Activated T-helper 1 cell treated with Interleukin-2 at 50 U/mL for 16 hours (primary cell): ENCODE measurements at places on chromosomes 1 and 21.
A peak's percentile ranks its signal among the peaks of the same experiment; 100 is the strongest.

DNA sequence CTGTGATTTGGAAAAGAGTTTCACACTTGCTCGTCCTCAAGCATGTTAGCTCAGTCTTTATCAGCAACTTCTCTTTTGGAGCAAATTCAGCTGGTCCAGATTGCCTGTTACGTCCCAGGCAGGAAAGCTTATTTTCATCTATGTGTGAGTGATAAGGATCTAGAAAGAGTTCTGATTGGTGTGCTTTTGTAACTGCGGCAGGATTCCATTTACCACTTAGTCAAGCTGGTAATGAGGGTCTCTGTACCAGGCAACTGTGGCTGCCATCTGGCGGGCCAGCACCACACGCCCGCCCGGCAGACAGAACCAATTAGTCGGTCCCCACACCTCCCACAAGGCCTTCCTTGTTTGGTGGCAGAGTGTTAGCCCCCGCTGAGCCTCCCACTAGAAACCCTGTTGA, 21.0 kb downstream of the C1orf87 start:
- no peak for DNase-seq

DNA sequence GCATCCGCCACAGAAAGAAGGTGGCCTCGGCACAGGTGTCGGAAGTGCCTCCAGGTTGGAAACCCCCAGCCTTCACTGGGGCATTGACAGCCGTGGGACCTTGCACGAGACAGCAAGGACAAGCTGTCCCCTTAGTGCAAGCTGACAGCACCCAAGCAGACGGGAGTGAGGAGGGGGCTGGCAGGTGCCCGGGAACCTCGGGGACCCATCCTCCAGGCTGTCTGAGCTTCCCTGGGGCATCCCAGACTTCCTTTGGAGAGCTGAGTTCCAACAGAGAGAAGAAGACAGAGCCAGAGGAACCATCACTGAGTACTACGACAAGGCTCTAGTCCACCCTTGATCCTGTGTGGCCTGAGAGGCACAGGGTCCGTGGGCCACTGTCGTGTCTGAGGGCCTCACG, 100.6 kb upstream of the RAB4A start:
- DNase-seq, result no peak

DNA sequence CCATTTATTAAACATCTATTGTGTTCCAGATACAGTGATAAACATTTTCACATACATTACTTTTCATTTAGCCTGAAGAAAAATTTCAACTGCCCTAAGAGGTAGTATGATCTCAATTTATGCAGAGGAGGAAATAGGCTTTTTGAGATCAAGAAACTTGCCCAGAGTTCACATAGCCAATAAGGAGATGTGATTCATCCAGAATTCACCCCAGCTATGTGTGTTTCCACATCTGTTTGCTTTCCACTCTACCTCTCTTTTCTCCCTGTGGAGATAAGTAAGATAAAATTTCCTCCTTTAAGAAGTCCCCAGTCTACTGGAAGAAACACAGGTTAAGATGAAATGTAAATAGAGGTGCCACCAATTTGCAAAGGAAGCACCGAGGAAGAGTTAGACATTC, 199.7 kb upstream of the C8B start:
- no peak for DNase-seq

DNA sequence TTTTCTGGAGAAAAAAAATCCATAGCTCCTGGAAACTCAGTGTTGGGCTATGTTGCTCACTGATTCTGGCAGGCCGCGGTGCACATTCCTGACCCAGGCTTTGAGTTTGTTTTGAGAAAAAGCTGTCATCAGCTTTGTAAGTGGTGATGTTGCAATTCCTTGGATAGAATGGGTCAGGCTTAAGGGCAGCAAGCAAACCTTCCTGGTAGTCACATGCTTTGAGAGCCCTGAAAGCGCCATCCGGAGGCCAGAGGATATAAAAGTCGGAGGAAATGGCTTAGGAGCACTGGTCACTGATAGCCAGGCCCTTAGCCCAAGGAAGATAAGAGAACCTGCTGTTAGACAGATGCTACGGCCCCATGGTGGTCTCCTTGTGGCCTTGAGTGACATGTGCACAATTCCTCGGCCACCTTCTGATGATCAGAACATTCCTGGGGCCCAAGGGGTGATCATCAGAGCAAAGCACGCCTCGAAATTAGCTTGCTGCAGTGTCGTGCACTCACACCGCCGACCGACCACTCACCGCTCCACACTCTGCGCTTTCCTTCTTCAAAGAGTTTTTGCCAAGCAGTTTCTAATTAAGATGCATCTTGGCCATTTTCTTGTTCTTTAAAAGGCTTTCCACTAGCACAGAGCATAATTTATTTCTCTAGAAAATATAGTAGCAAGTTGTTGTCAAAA, 78.6 kb downstream of the MAN1C1 start:
- no peak for DNase-seq

- DNase-seq, result no peak
Measured at GRCh38 chr1:203250911-203251310, 21.4 kb upstream of the CHIT1 start.

DNA sequence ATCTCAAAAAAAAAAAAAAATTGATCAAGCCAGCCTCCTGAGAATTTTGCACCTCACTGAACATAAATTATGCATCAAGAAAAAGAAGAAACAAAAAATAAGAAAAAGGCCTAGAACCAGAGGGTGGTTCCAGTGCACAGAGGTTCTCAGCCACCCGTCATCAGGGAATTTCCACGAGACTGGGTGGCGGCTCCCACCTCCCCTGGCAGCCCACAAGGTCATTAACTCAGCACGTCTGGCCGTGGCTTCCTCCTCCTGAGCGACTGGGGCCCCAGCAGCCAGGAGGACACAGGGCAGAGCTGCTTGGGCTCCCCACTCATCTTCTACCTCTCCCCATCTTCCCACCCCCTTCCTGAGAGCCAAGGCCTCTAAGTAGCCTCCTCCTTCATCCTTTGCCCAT, 15.7 kb upstream of the TMEM51 start:
- DNase-seq, result no peak

GRCh38 chr1:81225789-81226602, 574.7 kb upstream of the ADGRL2 start:
- DNase-seq, result no peak

- no peak for DNase-seq
Measured at GRCh38 chr21:42565206-42565810, 51.7 kb downstream of the SLC37A1 start.

DNA sequence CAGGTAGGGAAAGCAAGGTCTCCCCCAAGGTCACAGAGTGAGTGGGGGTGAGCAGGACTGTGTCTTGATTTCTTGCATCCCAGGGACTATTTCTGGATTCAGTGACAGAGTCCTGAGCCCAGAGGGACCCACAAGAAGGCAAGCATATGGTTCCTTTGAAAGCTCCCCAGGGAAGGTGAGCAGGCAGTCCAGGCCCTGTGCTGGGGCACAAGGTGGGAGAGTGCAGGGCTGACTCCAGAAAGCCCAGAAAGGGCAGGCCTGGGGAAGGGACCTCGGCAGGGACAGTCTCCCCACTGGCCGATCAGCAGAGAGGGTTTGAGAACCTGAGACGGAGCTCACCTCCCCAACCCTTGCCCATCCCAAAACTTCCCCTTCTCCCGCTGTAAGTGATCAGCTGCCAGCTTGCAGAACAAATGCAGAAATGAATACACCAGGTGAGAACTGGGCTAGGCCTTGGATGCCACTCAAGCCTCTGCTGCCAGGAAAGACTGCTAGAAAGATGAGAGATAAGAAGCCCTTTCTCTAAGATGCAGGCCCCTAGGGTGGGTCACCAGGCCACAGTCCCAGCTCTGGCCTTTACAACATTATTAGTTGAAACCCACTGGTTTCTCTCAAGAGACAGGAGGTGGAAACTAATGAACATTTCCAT, 121.0 kb downstream of the GLIS1 start:
- no peak for DNase-seq

GRCh38 chr1:164578479-164579200, 19.7 kb downstream of the PBX1 start:
- DNase-seq, result no peak

DNA sequence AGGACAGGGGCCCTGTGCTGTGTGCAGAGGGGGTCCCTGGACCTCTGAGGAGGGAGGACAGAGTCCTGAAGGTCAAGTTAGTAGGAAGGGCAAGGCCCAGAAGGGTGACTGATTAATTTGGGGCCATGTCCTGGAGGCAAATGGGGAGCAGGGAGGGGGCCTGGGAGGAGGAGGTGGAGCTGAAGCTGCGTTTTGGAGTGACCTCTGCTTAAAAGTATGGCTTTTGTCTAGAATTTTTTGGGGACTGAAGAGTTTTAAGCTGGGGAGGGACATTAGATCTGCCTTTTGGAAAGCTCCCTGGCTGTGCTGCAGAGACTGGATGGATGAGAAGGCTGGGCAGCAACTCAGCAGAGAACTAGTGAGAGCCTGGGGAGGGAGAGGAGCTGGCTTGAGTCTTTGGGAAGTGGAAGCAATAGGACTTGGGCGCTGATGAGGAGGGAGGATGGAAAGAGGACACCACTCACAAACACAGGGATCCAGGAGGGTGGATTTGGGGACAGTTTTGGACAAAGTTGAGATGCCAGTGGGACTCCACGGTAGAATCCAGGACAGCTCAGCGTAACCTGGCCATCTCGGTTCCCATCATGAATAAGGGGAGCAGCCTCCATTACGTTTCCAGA, 52.9 kb downstream of the ACBD3 start:
- no peak for DNase-seq

DNA sequence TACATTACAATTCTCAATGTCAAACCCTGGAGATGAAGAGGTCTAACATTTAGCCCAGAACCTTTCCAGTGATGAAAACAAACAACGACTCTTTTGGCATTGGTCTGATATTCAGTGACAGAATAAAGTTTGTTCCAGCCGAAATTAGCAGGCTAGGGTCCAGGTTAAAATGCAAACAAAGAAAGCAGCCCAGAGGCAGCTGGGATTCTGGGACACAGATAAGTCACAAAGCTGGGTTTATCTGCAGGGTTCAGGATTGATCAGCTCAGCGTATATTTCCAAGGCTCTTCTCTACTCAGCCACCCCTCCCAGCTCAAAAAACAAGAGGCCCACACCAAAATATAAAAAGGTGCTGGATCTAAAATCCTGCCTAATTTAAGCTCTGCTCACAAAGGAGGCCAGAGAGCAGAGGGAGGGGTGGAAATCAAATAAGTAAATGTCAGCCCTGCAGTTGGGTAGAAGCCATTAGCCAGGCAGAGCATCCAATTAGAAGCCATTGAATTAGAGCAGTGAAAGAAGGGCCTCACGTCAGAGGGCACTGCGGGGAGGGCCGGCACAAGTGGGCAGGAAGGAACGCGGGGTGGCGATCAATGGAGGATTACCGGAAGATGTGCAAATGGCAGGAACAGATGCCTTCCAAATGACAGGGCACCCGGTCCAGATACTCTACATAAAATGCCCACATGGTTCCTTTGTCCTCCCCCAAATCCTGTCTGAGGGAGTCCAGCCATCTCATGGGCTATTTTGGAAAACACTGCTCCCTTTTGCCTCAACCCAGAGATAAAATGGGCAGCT, 3.2 kb upstream of the KLHDC8A start:
- DNase-seq, result no peak

GRCh38 chr1:59752556-59753414, 62.0 kb upstream of the HOOK1 start:
- DNase-seq, result no peak

GRCh38 chr21:41119901-41120300, 48.1 kb upstream of the BACE2 start:
- no peak for DNase-seq

DNA sequence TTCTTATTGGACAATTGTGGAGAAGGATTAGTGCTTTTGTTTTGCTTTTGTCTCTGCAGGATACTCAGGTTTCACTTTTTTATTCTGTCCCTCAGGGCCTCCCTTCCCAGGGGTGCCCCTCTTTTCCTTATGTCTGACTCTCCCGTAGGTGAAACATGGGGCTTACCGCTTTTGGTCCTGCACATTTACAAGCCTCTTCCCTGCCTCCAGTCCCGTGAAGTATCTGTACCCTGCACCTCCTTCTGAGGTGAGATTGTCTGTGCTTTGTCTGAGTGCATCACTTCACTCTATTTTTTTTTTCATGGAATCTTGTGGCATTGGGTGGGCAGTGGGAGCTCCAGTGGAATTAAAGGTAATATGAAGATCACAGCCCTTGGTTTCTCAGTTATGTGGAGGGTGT, 758.1 kb upstream of the TPTE start:
- DNase-seq, result no peak

GRCh38 chr1:162145280-162145965, 75.9 kb downstream of the NOS1AP start:
- no peak for DNase-seq

DNA sequence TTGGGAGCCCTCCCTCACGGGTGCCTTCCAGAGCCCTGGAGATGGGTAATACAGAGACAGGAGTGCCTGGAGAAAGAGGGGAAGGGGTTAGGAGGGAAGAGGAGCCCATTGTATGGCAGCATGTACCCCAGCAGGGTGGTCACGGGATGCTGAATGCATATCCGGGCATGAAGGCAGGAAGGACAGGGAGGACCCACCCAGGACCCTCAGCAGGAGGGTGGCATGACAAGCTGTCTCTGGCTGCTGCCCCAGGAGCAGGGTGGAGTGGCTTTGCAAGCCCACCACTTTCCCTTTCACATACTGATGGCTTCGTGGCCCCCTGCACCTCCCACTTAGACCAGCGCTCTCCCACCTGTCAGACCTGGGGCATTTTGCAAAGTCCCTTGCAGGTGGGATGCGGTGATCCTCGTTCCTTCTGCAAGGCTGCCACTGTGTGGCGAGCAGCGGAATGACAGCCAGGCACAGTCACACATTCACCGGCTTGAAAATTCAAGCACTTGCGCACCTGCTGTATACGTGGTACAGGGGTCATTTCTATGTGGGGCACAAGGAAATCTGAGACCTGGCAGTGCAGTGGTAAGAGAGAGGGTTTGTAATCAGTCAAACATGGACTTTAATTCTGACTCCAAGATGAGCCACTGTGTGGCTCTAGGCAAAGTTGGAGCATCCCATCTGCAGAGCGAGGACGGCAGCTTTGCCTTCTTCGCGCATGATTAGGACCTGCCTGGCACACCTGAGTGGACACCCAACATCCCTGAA, 53.2 kb upstream of the TMEM51 start:
- DNase-seq, result peak; percentile 7

GRCh38 chr1:244896550-244896949, 32.2 kb upstream of the HNRNPU start:
- DNase-seq, result no peak

GRCh38 chr1:166080277-166080966, 86.4 kb downstream of the FAM78B start:
- DNase-seq, result no peak

DNA sequence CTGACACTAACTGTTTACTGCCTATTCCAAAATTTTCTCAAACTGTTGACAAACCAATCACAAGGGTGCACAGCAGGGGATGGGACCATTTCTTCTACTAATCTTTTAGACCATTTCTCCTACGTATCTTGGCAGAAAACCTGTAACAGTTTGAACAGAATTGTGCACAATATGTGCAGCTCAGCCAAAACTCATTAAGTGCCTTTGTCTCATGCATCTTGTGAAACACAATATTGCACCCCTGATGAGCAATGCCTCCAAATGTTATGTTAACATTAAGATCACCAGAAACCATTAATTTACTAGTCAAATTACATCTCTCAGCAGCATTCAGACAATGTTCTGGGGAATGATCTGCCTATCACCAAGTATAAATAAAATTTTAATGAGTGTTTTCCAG, 247.5 kb downstream of the NRIP1 start:
- no peak for DNase-seq

- DNase-seq, result no peak
Measured at GRCh38 chr1:226111883-226112261, 49.4 kb downstream of the H3-3A start.

GRCh38 chr1:226117330-226117729, 54.8 kb downstream of the H3-3A start:
- DNase-seq, result no peak
